Right hindlimb (tissue), 1 donor: ENCODE measurements at places on chromosomes 3 and 15.

GRCh38 chr3:151297429-151297828, 19.1 kb upstream of the P2RY14 start:
- no peak for DNase-seq

DNA sequence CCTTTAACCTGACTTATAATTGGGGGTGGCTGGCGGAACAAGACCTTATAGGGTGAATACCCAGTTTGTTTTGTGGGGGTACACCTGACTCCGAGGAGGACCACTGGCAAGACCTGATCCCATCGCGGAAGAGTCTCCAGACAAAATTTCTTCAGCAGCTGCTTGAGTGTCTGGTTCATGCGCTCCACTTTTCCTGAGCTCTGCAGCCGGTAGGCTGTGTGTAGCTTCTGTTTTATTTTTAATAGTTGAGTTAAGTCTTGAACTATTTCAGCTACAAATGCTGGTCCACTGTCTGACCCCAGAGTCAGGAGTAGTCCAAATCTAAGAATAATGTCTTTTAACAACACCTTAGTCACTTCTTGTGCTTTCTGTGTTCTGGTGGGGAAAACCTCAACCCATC, 21.2 kb upstream of the NOX5 start:
- DNase-seq = no peak

- DNase-seq = no peak
These were observed 360.1 kb downstream of the SHQ1 start for GRCh38 chr3:72487946-72488737.

DNA sequence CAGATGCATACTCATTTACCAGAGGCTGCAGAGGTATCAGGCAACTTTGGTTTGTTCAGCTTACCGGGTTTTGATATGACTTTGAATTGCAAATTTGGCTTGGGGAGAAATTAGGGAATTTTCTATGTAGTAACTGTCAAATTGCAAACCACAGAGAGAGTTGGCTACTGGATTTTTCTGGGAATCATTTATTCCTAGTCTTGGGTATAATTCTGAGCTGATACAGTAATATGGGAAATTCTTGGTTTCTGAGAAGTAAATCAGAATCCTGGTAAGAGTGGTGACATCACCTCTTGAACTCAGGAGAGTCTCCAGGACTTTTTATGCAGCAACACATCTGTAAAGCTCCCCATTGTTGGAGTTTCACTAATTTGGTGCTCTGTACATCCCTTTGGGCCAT, 39.0 kb downstream of the GAP43 start:
- DNase-seq = no peak

DNA sequence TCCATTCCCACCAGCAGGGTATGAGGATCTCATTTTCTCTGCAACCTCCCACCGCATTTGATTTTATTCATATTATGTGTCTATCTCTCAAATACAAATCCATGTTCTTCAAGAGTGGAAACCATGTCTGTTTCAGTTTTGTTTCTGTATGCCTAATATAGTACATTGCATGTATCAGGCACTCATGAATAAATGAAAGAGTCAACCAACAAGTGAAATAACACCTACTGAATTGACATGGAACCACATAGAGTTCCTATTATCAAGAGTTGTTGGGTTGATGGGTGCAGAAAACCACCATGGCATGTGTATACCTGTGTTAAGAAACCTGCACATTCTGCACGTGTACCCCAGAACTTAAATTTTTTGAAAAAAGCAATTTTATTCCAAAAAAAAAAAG, 466.8 kb downstream of the LPP start:
- no peak for DNase-seq

DNA sequence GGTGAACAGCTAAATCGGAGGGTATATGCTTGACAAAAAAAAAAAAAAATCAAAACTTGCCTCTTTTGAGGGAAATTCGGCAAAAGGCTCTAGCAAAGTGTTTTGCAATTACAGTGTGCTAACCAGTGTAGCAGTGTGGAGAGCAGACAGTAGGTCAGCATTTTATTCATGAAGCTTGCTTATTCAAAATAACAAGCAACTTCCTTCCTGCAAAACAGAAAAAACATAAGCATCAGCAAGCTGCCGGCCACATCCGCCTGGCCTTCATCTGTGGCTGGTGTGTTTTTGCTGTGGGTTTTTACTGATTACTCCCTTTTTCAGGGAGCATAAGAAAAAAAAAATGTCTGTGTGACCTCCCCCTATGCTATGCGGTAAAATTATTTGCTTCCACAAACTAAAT, 434.1 kb downstream of the OCA2 start:
- no peak for DNase-seq

GRCh38 chr15:41852736-41853590, 14.3 kb downstream of the PLA2G4B start:
- no peak for DNase-seq

DNA sequence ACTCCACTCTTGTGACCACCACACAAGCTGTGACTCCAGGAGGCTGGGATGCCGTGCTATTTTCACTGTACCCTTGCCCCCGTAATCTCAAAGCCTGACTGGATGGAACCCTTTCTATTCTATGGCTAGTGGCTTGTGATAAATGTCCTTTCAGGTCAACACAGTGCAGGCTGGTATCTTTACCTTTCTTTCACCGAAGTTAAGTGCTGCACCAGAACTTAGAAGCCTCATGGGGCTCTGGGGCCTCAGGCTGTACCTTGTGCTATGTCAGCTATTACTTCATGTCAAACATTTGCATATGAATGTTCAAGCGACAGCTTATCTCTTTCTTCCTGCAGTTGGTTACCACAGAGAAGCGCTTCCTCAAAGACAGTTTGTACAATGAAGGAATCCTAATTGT, 66.8 kb downstream of the RPL39L start:
- no peak for DNase-seq

DNA sequence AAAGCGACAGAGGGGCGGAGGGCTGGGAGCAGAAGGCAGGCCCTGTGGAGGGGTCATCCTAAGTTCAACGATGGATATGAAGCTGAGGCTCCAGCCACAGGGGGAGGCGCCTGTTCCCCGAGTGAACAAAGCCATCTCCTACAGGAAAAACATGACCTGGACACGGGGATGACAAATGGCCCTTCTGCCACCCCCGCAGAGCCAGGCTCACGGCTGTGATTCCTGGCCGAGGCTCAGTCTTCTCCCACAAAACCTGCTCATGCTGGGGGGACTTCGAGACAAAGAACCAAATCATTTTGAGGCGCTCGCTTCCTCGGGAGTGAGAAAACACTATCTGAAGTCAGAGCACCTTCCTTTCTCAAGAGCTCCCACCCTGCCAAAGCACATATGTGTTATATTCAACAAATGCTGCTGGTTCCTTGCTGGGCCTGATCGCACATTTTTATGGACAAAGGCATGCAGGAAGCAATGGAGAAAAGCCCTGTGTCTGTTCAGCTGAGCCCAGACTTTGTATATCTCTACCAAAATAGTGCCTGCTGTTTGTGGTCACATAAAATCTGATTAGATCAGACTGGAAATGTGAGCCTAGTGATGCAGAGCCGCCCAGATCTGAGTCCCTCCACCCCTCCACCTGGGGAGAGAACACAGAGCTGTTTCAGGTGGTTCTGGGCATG, 5.6 kb downstream of the RBP1 start:
- peak; percentile 70 for DNase-seq

GRCh38 chr15:81425905-81426304, 51.9 kb upstream of the TMC3 start:
- DNase-seq = no peak

- DNase-seq = no peak
These were observed 29.9 kb upstream of the ADPGK start for GRCh38 chr15:72813345-72814004.

DNA sequence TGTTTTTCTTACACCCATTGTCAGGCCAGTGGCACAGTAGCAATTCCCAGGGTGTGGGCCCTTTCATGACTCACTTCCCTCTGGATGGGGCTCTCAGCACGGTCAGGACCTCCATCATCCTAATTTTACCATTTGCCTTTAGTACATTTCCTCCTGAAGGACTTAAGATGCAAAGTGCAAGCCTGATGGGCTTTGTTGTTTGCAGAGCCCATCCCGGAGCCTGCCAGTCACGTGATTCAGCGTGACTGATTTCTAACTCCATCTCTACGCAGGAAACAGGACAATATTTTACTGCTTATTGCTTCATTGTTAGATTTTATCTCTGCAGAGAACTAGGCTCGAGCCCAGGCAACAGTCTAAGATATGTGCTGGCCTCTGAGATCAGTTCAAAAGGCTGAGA, 223.7 kb downstream of the PDZRN3 start:
- DNase-seq = no peak

DNA sequence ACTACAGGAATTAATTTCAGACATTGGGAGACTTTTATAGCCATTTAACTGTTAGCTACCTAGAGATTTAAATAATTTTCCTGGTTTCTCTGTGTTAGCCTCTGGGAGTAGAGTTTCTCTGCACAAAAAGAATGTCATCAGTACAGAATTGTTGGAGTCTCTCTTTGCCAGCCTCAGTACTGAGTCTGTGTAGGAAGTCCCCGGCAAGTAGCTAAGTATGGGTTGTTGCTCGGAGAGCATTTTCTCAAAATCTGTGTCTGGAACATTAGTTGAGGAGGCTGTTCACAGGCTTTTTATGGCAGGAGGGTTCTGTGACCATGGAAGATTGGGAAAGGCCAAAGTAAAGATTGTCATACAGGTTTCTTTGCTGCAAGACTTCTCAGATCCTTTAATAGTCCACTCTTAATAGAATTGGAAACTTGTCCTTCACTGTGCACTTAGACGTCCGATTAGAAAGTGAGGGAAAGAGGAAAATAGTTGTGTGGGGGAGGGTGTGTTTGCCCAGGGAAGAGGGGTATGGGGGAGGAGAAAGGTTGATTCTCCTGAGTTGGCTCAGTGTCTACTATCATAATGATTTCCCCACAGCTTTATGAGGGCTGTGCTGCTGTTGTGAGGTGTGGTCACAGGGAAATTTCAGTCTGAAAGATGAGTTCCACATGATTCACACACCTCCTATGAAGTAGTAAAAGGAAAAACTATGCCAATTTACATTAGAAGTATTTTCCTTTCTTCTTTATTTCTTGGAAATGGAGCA, 207.1 kb downstream of the PTPRG start:
- no peak for DNase-seq

DNA sequence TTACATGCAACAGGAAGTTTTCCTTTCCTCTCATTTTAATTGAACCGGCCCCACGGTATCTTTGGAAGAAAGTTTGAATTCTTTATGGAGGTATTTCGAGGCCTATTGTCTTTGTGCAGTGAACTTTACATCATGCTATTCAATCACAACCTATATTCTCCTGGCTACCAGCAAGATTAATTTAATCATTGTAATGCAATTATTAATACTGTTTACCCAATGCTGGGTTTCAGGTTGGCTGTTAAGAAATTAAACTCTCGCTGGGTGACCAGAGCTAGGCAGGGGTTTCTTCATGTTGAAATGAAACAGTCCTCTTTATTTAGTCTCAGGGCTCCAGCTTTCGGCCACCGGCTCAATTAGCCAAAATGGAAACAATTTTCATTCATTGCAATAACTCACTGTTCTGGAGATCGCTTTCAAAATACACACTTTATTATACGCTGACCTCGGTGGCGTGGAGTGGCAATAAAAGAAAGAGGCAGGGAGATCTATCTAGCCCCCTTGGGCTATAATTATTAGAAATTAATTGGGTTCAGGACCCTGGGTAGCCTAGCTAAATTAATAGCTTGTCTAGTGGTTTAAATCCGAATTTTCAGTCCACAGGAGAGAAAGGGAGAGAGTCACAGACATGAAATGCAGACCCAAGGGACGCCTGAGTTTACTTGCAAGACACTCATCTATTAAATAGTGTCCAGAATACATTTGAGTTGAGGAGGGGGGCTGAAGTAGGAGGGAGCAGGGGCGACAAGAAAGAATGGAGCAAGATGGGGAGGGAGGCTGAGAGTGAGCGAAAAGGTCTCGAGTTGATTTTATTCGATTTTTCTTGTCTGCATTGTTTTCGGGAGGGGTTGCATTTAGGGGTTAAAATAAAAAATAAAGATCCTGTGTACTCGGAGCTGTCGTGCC, 3.9 kb upstream of the MECOM start:
- DNase-seq = no peak
